Nucleus accumbens (tissue), 56 donors: ENCODE measurements at places on chromosomes 5 and 9.

DNA sequence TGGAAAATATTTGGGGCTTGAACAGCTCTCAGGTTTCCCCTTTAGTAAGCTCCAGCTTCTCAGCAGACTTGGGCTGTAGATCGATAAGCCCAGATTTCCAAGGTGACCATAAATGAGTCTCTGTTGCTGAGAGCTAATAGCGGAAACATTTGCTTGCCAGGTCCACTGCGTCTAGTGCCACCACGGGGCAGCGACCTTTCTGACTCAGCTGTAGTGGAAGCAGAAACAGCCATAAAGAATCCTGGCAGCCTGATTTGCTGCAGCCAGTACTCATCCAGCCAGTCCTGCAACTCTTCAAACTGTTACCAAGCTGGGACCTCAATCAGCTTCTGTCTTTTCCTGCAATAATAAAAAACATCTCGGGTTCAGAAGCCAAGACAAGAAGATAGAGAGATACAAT is 241.7 kb downstream of the DOCK8 start:
- DNase-seq: no peak

DNA sequence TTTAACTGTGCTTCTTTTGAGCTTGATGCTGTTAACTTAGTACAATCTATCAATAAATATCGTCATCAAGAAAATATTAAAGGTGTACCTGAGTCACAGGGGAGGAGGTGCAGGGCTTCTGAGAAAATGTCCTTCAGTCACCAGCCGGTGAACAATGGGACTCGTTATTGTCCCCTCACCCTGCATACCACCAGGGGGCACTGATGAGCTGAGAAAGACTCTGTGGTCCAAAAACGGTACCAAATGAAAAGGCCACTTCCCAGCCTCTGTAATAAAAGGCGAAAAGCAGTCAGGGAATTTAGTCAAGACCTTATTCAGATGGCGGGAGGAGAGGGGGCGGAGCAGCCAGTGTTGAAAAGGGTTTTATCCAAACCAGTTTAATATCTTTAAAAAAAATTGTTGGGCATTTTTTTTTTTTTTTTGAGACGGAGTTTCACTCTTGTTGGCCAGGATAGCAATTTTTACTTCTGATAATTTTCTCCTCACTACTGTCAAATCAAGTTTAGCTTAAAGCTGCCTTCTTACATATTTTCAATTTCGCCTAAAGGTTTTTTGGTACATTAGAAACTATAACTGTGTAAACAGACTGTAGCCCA is 271.9 kb upstream of the ADAMTS16 start:
- peak; percentile 24 for DNase-seq

GRCh38 chr9:98709968-98710965 is 1.5 kb upstream of the GABBR2 start:
- DNase-seq: no peak

DNA sequence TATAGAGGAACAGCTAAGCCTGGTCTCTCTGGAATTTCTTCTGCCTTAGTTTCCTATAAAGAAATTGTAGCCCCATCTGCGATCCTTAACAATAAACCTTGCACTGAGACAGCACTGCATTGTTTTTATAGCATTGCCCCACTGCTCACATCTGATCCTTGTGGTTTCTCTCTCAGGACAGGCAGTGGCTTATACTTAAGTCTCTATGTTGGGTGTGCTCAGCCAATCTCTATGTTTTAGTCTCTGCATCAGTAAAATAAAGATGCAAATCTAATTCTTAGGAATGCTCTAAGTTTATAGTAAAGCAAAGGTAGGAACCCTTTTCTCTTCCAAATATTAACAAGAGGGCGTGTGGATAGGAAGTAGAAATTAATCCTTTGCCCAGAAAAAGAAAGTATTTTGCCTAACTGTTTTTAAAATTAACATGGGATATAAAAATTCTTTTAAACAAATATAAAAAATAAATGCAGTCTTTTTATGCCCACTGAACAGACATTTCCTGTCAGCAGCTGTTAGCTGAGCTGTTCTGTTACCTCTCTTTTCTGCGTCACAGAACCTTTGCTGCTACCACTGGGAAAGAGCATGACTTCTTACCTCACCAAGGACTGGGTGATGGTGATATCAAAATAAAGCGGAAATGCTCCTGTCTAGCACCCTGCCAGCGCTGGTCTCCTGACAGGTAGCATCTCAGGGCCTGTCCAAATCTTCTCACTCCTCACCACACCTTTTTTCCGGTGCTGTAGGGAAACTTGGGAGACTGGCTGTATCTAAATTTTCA is 29.5 kb downstream of the MRPS27 start:
- DNase-seq: no peak

DNA sequence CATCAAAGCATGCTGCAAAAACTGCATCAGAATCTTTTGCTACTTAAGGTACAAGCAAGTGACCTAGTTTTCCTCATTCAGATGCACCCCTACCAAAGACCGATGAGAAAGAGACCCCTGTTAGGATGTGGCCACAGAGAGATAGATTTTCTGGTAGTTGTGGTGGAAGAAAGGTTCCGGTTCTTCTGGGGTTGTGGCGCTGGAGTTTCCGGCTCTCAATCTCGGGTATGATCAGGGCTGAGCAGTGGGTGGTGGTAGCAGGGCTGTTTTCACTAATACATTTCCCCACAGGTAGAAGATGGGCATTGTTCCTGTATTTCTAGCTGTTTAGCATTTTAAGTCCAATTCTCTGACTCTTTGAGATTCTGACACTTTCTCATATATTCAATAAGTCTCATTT is 58.4 kb downstream of the PCSK1 start:
- no peak for DNase-seq

- no peak for DNase-seq
These were observed 45.1 kb downstream of the GLRX start for GRCh38 chr5:95777441-95777840.

GRCh38 chr5:28027851-28028250 is 989.5 kb upstream of the CDH9 start:
- no peak for DNase-seq

DNA sequence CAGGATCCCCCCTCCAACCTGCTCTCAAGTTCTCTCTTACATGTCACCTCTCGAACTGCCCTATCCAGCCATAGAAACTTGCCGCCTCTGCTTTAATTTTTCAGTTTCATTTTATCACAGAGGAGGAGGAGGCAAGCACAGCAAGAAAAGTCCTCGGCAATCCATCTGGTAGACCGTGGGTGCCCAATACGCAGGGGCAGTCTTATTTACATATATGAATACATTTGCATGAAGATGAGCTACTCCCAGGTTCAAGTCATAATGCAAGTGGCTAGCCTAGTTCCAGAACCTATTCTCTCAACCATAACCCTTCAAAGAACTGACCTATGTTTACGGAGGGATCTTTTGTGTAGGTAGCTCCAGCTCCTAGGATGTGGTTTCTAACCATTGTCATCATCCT is 223.2 kb upstream of the PANK3 start:
- no peak for DNase-seq

DNA sequence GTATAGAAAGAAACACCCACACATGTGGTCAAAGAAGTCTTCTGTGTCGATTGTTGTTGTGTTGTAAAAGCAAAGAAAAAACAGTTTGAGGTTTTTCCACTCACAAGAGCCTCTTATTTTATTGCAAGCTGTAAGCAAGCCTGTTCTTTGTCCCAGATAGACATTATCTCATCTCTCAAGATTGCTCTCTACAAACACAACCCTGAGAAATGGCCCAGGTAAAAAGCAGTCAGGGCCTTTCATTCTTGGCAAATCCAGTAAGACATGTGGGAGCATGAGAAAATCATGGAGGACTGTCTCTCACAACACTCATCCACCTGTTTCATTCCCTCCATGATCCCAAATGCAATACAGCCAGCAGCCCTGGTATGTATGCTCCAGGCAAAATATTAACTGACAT is 286.6 kb upstream of the POU5F2 start:
- no peak for DNase-seq

- no peak for DNase-seq
These were observed 7.4 kb downstream of the GALNT10 start for GRCh38 chr5:154197801-154198491.

DNA sequence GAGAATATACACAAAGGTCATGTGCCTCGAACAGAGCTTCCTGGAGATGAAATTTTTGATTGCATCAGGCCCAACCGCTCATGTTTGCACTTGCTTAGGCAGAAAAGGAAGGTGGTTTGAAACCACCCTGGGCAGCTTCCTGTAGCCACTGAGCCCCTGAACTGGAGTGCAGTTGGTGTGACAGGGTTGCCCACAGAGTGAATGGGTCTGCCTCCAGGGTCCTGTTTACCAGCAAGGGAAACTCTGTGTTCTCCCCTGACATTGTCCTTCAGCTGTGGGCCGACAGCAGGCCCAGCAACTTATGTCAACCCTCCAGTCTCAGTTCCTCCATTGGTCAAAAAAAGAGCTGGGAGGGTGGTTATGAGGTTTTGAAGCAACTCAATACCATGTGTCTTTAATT is 289.6 kb downstream of the KIF4B start:
- no peak for DNase-seq

- no peak for DNase-seq
These were observed 481.3 kb downstream of the GADD45G start for GRCh38 chr9:90086101-90086511.

- DNase-seq: no peak
These were observed 52.7 kb upstream of the TESK1 start for GRCh38 chr9:35552376-35552775.

DNA sequence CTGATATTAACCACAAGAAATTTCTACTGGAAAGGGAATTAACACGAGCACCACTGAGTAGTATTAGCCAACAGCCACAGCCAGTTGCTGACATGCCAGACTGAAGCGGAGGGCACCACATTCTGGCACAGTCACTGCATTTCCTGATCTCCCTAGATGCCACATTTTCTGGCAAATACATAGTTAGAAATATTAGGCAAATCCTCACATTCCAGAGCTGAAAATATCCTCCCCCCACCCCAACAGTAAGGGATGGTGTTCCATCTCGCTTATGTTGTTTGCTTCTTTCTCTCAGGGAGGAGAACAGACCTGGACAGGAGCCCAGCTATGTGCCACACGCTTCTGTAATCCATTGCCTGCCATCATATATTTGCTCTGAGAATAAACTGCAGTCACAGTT is 32.8 kb upstream of the MCTP1 start:
- no peak for DNase-seq

GRCh38 chr5:54491326-54491725 is 26.2 kb upstream of the SNX18 start:
- DNase-seq: no peak

- no peak for DNase-seq
These were observed 436.4 kb downstream of the ACTL7B start for GRCh38 chr9:108419379-108419778.

DNA sequence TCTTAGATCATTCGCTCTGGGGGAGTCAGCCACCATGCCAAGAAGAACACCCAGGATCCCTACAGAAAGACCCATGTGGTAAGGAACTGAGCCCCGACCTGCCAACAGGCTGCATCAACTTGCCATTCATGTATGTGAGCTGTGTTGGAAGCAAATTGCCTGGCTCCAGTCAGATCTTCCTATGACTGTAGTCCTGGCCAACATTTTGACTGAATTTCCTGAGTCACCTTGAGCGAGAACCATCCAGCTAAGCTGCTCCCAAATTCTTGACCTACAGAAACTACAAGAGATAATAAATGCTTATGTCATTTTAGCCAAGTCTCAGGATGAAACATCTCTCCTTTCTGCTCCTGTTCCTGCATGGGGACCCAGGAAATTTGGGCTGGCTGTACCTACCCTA is 40.0 kb upstream of the SLC44A1 start:
- no peak for DNase-seq
